ENCODE measurements at places on chromosomes 12 and 14.

DNA sequence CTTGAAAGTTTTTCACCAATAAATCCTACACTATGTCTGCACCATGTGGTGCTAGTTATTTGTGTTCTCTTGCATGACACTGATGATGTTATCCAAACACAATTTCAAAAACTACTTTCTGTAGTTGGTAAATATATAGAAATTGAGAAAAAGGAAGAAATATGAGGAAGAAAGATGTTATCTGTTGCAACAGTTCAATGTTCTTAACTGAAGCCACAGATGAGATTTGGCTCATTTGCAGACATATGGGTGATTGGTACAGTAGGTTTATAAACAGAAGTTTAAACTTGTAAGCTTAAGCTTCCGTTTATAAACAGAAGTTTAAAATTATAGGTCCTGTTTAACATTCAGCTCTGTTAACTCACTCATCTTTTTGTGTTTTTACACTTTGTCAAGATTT, at the start of gene CLEC12A:
Gene CLEC12A (plus strand): TSS at position 229 of the 400 bp plus-strand sequence. CDS start 188 bp downstream, outside the sequence.
- no peak for DNase-seq

DNA sequence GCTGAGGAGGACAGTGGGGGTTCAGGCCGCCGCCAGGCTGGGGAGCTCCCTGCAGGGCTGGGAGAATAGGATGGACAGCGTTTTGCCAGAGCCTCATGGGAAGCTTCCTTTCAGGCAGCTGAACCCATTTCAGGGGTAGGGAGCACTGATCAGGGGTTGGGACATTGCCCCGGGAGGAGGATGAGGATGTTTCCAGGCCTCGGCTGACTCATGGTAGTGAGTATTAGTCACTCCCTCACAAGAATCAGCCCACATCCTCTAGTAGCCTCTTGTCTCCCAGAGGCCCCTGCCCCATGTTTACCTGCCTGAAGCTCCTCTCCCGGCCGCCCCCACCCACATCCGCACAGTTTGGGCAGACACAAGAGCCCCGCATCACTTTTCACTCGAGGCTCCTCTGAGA, 89.8 kb downstream of the ZFP36L1 start:
- no peak for DNase-seq

GRCh38 chr14:20551606-20552005, 9.2 kb downstream of the RNASE9 start:
- no peak for DNase-seq

DNA sequence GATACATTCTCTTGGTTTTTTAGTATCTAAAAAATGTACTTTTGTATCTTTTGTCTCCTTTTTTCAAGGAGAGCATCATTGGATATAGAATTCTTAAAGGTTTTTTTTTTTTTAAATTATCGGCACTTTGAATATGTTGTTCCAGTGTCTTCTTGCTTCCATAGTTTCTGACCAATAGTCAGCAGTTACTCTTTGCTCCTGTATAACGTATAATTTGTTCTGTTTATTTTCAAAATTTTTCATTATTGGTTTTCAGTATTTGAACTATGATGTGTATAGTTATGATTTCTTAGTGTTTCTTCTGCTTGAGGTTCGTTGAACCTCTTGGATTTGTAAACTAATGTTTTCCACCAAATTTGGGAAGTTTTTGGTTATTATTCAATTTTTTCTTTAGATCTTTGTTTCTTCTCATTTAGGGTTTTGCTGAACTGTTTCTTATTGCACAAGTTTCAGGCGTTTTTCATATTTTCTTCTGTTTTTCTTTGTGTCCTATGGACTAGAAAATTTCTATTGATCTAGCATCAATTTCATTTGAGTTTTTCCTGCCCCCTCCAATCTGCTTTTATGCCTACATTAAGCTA, 93.9 kb downstream of the PLBD1 start:
- DNase-seq: no peak

DNA sequence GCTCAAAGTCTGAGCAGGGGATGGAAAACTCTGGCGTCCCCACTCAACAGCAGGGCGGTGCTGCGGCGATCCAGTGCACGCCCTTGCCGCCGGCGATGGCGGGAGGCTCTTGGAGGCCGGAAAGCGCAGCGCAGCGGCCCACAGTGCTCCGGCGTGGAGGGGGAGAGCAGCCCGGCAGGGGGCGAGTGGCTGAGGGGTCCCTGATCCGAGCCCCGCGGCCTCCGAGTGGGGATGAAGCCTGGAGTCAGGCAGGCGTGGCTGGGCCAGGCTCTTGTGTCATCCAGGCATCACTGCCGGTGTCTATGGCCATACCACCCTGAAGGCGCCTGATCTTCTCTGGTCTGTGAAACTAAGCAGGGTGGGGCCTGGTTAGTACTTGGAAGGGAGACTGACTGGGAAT, 183.1 kb downstream of the ALG10 start:
- no peak for DNase-seq

- DNase-seq: no peak
Observed at GRCh38 chr14:24298892-24299254, 707 bp downstream of the DHRS1 start.

- no peak for DNase-seq
Observed at GRCh38 chr14:92954933-92955332, 32.0 kb downstream of the CHGA start.

GRCh38 chr14:92481811-92482555, 31.6 kb upstream of the RIN3 start:
- DNase-seq: no peak

- DNase-seq: no peak
Observed at GRCh38 chr14:82710267-82710841, 1176.7 kb upstream of the SEL1L start.

DNA sequence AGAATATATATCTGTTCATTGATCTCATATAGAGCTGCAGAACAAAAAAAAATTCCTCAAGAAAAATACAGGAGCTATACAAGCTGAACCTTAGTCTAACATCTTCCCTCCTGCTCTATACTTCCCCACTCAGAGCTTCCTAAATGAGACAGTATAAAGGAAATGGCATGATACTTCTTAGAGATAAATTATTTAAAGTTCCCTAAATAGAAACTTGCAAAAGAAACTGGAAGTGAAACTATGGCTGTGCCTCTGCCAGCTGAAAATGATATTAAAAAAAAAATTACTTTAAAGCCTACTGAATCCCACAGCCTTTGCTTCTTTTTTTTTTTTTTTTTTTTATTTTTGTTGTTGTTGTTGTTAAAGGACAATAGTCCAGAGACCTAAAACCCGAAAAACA, 11.6 kb upstream of the NEK9 start:
- DNase-seq: no peak

DNA sequence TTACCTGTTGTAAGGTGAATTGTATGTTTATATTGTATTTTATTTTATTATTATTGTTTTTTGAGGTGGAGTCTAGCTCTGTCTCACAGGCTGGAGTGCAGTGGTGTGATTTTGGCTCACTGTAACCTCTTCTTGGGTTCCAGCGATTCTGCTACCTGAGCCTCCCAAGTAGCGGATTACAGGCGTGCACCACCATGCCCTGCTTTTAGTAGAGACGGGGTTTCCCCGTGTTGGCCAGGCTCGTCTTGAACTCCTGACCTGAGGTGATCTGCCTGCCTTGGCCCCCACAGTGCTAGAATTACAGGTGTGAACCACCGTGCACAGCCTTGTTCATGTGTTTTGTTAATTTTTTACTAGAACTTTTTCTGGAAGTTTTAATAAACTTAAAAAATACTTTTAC, 3.8 kb downstream of the ATF7IP start:
- DNase-seq: no peak

GRCh38 chr14:61894452-61895077, 132.3 kb downstream of the SNAPC1 start:
- peak; percentile 46 for DNase-seq

GRCh38 chr14:50836515-50836914, 5.6 kb upstream of the NIN start:
- DNase-seq: no peak
